ENCODE measurements at places on chromosomes 4 and X.

GRCh38 chr4:169963998-169964397, 62.2 kb downstream of the MFAP3L start:
- no peak for DNase-seq

DNA sequence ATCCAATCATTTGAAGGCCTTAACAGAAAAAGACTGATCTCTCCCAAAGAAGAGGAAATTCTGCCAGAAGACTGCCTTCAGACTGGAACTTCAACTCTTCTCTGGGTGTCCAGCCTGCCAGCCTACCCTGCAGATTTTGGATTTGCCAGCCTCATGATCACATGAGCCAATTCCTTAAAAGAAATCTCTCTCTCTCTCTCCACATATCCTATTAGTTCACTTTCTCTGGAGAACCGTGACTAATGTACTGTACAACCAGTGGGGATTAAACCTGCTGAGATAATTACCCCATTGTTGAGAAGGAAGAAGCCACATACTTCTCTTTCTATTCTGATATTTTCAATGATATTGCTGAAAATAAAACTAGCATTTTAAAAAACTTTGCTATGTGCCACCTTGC, 711.3 kb upstream of the AMOT start:
- DNase-seq: no peak

DNA sequence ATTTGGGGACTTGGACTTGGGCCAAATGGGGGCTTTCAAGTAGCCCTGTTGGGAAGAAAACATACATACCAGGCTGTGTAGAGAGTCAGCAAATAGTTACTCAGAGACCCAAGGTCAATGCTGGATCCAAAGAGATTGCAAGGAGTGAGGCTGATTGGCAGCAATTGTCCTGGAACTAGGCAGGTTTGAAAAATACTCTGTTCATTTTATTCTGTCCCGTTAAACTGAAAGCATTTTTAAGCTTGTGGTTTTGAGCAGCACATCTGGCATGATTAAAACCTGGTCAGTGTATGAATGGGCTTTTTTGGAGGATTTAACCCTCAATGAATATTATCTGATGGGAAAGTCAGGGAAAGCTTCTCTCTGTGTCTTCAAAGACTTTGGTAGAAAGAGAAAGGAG, 294.3 kb upstream of the BOD1L1 start:
- no peak for DNase-seq

- DNase-seq: no peak
These were observed 517.1 kb downstream of the PCDH7 start for GRCh38 chr4:31237233-31237632.

GRCh38 chr4:4274226-4274625, 15.7 kb downstream of the LYAR start:
- no peak for DNase-seq

DNA sequence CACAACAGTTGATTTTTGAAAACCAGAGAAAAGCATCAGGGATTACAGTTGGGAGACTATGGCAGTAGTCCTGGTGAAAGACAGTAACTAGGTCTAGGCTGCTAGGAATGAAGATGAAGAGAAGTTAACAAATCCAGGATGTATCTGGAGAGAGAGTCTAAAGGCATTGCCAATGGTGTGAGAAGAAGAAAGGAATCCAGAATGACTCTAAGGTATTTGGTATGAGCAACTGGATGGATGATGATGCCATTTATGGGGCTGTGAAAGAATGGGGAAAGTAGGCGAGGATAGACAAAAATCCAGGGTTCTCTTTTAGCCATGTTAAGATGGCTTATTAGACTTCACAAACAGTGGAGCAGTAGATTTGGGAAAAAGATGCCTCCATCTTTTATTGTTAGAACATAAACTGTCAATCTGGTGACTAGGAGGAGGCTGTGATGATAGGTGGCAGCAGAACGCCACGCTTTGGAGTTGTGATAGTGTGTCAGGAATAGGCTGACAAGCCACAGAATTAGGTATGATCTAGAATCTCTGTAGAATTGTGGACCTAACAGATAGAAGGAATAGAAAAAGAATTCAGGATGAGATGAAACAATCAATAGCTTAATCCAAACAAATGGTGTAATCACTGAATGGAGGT, 27.3 kb upstream of the JADE1 start:
- DNase-seq: no peak

DNA sequence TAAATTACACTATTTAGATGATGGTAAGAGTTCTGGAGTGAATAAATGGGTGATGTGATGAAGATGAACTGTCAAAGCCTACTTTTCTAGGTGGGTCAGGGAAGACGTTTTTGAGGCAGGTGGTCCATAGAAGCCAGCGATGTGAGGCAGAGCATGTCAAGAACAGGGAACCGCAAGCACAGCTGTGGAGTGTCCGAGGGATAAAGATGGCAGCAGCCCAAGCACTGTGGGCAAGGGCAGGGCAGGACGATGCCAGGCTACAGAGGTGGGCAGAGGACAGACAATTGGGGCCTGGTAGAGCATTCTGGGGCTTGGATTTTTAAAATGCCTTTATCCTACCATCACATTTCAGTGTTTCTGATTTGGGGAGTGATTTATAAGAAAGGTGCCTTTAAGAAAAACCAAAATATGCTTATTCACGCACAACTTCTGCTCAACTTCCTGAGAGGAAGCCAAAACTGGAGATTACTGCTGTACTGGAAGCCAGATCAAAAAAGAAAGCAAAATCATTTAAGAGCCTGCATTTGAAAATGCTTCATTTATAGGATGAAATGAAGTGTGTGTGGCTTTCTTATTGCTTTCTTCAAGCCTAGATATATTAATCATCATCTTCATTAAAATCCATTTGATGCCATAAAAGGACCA, 119.0 kb upstream of the WDR17 start:
- no peak for DNase-seq

DNA sequence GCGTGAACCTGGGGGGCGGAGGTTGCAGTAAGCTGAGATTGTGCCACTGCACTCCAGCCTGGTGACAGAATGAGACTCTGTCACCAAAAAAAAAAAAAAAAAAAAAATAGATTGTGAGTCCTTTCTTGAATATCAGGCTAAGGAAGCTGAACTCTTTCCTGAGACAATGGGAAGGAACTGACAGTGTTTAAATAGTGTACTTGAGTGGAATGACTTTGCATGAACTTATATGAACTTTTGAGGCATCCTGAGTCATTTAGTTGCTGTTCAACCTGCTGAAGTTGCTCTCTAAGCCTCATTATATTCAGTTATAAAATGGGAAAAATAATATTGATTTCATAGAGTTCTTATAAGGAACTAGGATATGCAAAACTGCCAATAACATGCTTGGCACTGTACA, 79.3 kb upstream of the LIMCH1 start:
- DNase-seq: no peak

GRCh38 chr4:121988950-121989349, 37.1 kb upstream of the TRPC3 start:
- no peak for DNase-seq

DNA sequence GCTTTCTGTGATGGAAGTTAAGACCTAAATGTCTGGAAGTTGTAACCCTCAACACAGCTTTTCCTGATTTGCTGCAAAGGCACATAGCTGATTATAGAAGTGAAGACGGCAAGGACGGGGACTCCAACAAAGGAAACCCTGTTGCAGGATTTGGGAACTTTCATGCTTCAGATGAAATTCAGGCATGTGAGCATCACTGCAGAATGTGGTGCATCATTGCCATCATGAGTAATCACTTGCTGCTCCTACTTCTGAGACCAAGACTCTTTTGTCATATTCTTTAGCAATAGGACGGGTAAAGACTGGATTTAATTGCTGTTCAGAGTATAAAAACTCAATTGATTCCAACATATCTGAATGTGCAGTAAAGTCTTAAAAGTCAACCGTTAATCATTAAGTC, 35.8 kb downstream of the YIPF6 start:
- no peak for DNase-seq

GRCh38 chr4:94895081-94895480, 137.3 kb downstream of the BMPR1B start:
- no peak for DNase-seq

DNA sequence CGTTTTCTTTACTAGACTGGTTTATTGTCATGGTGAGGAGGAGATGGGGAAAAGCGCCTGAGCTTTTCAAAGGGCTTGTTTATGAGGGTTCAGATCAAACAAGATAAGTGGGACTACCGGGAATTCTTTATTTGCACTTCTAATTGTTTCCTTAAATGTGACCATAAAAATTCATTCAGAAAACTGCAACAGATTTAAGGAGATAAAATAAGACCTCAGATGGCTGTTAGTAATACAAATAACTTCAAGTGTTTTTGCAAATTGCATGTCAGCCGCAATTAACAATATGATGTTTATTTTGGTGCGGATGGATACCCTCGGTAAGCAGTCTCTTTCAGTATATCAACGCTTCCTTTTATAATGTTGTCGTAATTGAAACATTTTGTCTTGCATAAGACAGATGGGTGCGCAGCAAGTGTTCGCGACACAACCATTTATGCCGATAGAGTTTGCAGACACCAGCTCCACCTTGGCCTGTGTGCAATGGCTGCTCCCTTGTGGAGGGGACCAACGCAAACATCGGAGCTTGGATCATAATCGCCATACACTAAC, 151.0 kb downstream of the C4orf33 start:
- DNase-seq: no peak

GRCh38 chr4:156615066-156615531, 356.5 kb downstream of the PDGFC start:
- DNase-seq: no peak

GRCh38 chr4:100949350-100949935, 397.9 kb downstream of the PPP3CA start:
- no peak for DNase-seq

GRCh38 chrX:150703695-150703974, 10.4 kb downstream of the MTMR1 start:
- DNase-seq: no peak

DNA sequence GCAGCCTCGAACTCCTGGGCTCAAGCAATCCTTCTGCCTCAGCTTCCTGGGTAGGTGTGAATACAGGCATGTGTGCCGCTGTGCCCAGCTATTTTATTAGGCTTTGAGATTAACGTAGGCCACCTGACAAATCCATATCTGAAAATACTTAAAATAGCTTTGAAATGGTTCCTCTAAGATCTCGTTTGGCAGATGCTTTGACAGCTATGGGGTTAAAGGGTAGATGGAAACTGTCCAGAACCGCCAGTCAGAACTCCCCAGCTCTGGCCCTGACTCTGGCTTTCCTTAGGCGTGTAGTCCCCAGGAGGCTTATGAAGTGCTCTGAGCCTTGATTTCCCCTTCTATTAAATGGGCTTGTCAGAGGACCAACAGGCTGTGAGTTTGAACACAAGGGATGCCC, 32.8 kb upstream of the STIM2 start:
- no peak for DNase-seq

- no peak for DNase-seq
These were observed 4.4 kb upstream of the CHM start for GRCh38 chrX:86051741-86052140.

- DNase-seq: no peak
These were observed 66.5 kb downstream of the DMP1 start for GRCh38 chr4:87716371-87717265.

GRCh38 chr4:25095837-25096236, 64.4 kb downstream of the SEPSECS start:
- DNase-seq: no peak

GRCh38 chr4:118307643-118308042, 45.2 kb downstream of the PRSS12 start:
- no peak for DNase-seq

DNA sequence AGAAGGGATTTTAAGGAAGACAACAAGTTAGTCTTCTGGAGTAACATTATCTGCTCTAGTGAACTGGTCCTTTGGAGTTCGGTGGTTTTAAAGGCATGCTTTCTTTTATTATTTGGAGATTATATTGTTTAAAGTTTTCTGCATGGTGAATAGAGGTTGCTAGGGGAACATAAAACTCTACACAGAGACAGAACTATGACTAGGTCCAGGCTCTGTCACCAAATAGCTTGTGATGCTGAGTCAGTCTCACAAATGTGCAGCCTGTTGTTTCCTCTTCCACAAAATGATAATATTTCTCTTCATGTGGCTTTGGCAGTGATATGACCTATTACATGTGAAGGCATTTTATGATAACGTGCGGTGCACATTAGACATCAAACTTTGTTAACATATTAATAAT, 132.6 kb downstream of the PACRGL start:
- no peak for DNase-seq

DNA sequence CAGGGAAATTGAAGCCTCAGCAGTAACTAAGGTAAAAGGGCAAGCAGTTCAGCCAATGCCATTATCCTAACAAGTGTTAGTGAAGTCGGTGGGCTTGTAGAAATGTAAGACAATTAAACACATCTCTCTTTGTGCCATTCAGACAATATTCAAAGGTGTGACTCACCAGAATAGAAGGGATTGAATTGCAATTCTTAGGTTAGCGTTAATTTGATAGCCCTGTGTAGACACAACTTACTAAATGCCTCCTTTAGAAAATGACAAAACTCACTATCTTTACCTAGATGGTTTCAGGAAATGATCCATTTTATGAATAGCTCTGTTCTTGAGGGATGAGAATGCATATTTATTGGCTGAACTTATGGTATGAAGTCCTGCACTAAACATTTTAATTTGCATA, 35.2 kb downstream of the RPA4 start:
- no peak for DNase-seq

DNA sequence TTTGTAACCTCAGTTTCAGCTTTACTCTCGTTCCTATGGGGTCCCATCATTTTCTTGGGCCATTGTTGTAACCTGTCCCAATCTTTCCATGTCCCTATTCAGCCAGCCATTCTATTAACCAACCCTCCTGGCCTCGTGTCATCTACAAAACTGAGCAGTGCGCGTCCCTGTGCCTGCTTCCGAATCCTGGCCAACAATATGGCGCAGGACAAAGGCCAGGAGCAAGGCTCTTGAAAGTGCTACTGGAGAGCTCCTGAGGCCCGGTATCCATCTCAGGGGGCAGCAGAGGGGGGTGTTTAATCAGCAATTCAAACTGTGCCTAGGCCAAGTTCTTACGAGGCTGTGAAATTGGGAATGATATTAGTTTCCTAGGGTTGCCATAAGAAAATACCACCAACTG, 41.2 kb upstream of the APLN start:
- no peak for DNase-seq

DNA sequence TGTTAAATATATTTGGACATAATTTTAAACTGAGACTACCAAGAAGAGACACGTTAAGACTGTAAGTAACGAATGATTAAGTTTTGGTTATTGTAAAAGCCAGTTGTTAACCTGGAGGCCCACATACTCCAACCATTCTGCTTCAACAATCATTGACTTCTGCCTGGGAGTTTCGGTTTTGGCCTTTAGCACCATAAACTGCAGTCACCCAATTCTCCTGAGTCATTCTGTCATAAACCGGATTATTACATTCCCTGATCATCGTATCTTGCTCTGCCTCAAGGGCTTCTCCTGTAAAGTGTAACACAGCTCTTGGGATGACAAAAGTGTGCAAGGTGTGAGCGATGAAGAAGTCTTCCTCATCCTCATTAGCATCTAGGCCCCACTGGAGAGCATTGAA, 46.9 kb upstream of the PABPC1L2A start:
- DNase-seq: no peak
